Renal cortical epithelial cell (primary cell): ENCODE measurements at places on chromosomes 5 and 9.
A peak's percentile ranks its signal among the peaks of the same experiment; 100 is the strongest.

- DNase-seq, result no peak
Measured at GRCh38 chr9:33012328-33013069, 11.1 kb upstream of the APTX start.

DNA sequence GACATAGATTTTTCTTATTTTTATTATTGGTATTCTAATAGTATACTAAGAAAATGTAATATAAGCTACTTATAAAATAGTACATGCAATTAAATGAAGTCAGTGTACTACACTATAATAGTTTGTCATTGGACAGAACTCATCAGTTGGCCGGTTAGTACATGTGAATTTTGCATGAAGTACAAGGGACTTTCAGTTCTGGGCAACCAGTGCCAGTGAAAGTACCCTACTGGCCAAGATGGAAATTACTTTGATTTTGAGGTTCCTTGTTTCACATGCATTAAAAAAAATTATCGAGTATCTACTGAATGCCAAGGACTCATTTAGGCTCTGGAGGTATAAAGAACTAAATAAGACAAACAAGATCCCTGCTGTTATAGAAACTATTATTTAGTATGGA, 213.4 kb upstream of the ELL2 start:
- DNase-seq, result peak; percentile 31

DNA sequence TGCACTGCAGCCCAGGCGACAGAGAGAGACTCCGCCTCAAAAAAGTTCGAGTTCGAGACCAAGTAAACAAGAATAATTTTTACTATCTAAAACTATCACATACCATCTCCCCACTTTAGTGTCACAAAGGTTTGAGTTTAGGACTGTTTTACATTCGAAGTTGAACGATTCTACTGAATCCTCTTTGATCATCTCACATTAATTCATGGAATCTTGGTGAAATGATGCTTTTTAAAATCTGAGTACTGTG, 715 bp upstream of the RPS6 start:
- no peak for DNase-seq

- no peak for DNase-seq
Measured at GRCh38 chr9:122814545-122814944, 13.8 kb downstream of the PDCL start.

GRCh38 chr5:106784846-106785245, 885.9 kb downstream of the EFNA5 start:
- no peak for DNase-seq

DNA sequence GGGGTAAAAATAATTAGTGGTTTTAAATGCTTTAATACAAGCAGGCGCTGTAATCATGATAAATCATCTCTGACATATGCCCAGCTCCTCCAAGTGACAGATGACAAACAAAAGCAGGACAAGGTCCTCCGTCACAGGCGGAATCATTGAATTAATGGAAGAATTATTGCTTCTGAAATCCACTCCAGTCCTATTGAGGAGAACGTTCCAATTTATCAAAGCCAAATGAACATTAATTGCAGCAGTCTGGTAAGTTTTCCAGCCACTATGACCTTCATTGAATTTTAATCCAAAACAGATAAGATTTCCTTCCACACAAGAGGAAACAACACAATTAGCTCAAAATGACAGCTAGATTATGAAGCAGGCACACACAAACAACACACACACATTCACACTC, 136.8 kb downstream of the ASTN2 start:
- no peak for DNase-seq
